CD4-positive, alpha-beta T cell treated with Interleukin-4 for 1 hour (primary cell): ENCODE measurements at places on chromosomes 3 and 15.

GRCh38 chr15:66389859-66390381 lies 3.2 kb downstream of the MAP2K1 start:
- DNase-seq, result no peak

DNA sequence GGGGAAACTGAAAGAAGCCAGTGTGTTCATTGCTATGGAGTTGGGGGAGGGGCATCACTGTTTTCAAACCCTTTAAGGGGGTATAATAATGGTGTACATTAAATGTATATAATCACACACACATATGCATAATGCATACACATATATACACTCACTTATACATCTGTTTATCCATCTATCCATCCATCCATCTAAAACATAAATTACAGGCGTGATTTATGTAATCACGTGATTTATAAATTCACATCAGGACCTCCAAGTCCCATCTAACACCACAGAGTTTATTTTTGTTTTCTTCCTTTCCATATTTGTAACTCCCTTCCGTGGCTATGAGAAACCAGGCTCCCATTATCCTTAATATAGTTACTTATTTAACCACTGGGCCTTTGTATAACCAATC lies 39.8 kb downstream of the GRAMD1C start:
- no peak for DNase-seq

DNA sequence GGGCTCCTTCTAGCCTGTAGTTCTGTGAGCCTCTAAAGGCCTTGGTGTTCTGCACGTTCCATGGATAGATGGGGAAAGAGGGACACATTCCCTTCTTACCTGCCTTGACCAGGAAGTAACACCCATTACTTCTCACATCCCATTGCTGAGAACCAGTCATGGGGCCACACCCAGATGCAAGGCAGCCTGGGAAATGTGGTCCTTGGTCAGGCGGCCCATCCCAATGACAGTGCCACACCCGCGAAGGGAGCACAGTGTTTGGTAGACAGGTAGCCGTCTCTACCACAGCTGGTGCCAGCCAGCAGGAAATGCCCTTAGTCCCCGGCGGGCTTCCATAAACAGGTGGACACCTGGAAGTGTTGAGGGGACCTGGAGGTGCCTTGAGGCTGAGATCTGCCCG lies 23.2 kb upstream of the LCTL start:
- no peak for DNase-seq

GRCh38 chr15:68376447-68377060 lies 55.4 kb downstream of the ITGA11 start:
- DNase-seq, result no peak

DNA sequence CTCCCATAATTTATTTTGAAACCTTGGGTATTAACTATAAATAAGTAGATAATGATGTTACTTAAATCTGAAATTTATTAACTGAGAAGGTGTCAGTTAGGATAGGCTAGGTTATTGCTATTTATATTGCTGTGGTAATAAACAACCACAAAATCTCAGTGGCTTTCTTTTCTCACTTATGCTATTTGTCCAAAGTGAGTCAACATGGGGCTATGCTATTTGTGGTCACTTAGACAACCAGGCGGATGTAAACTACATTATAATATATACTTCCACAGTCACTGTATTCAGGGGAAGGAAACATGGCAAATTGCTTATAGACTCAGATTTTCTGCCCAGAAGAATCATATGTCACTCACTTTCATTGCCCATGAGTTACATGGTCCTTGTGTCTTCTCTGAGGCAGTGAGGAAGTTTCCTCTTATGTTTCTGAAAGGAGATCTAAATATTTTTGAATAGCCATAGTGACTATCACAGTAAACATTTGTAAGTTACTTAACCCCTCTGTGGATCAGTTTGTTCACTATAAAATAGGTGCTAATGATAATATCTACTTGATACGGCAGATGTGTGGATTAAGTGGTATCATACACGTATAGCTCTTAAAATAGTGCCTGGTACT lies 19.8 kb downstream of the HMG20A start:
- DNase-seq, result no peak

DNA sequence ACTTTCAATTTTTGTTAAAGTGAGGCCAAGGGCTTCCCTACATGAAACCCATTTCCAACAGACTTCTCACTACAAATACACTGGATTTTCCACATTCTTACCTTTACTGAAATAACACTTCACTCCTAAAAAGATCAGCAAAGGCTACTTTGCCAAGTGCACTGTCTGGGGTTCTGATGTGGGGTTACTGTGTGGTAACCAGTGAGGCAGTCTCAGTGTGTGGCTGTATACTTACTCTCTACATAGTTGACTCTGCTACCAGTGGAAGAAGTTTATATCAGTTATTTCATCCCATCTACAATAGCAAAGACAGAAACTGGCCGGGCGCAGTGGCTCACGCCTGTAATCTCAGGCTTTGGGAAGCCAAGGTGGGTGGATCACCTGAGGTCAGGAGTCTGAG lies 5.6 kb downstream of the WDR82 start:
- DNase-seq, result no peak

- no peak for DNase-seq
Observed at GRCh38 chr3:122975924-122976293, 51.7 kb downstream of the SEMA5B start.

- no peak for DNase-seq
Observed at GRCh38 chr15:91338766-91339165, 238.7 kb downstream of the SV2B start.

- no peak for DNase-seq
Observed at GRCh38 chr15:88477126-88477525, 9.6 kb downstream of the MRPS11 start.

GRCh38 chr3:13515786-13516759 lies 32.9 kb upstream of the FBLN2 start:
- no peak for DNase-seq

DNA sequence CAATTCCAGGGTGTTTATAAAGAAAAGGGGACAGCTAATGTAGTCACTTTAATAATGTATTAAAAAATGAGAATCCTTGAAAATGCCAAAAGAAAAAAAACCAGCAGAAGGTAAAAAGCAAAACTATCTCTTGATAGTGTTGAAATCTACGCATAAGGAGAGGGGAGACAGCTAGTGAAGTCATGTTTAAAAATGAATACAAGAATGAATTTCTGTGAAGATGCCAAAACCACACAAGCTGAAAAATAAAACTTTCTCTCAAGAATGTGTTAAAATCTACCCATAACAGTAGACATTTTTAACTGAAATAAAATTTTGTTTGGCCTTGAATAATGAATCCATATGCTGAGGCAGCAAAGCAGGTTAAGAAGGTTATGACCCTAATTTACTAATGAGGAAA lies 42.2 kb upstream of the TMEM108 start:
- DNase-seq, result no peak

- no peak for DNase-seq
Observed at GRCh38 chr15:66454143-66454542, 43.4 kb downstream of the SNAPC5 start.

GRCh38 chr3:85313380-85313779 lies 354.6 kb downstream of the CADM2 start:
- no peak for DNase-seq

DNA sequence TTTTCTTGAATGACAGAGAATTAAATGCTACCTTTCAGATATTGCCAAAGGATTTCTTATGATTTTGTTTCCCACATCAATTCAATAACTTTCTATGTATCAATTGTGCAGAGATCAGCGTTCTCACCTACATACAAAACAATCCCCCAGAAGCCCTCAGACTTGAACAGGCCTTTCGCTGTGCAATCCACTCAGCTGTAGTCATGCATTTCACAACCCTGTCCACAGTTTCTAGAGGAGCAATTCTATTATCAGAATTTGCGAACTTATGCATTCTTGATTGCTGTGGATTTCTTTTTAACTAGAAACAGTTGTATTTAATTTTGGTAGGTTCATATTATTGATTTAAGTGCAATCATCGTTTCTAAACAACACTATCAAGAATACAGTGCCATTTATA lies 13.7 kb upstream of the ALCAM start:
- DNase-seq, result no peak

- no peak for DNase-seq
Observed at GRCh38 chr15:24976932-24977331, 22.1 kb downstream of the SNRPN start.

DNA sequence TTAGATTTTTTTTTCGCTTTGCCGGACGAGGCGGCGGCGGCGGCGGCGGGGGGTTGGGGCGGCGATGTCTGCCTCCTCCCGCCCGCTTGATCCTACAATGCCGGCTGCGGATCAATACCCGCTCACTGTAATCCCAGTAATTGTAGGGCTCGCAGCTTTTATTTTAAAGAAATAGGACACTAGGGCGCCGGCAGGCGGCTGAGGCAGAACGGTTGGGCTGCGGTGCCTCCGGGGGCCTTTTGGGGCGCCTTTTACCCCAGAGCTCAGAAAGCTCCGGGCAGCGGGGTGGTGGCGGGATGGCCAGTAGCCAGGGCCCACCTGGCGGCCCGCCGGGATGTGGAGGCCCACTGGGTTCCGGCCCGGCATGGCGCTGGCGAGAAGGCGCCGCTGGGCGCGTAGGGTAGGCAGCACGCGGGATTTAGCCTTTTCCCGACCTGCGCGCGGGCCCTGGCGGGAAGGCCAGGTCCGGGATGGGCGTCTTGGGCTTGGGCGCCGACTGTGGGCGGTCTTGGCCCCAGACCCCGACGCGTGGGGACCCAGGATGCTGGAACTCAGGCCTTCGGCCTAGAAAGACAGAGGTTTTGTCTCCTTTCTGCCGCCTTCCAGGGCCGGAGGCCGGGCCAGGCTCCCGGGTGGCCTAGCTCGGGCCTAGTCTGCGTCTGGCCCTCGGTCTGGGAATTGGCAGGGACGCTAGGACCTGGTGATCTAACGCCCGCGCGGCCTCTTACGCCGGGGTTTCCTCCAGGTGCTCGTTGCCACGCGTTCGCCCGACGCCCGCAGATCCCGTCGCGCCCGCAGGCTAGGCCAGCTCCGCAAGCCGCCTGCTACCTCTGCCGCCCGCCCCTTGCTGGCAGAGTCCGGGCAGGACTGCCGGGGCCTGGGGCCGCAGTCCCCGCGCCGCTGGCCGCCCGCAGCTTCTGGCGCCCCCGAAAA lies 15.5 kb upstream of the ONECUT1 start:
- DNase-seq, result no peak

DNA sequence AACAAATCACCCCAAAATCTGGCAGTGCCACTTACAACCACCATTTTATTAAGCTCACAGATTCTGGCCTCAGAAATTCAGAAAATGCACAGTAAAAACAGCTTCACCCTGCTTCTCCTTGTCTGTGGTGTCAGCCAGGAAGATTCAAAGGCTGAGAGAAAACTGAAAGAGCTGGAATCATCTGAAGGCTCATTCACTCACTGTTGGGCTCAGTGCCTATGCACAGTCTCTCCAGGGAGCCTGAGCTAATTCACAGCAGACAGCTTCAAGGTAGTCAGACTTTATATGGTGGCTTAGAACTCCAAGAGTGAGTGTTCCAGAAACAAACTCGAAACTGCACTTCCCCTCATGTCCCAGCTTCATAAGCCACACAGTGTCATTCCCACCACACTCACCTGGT lies 16.5 kb upstream of the PLOD2 start:
- DNase-seq, result no peak

- no peak for DNase-seq
Observed at GRCh38 chr3:72067721-72068120, 282.8 kb upstream of the PROK2 start.

DNA sequence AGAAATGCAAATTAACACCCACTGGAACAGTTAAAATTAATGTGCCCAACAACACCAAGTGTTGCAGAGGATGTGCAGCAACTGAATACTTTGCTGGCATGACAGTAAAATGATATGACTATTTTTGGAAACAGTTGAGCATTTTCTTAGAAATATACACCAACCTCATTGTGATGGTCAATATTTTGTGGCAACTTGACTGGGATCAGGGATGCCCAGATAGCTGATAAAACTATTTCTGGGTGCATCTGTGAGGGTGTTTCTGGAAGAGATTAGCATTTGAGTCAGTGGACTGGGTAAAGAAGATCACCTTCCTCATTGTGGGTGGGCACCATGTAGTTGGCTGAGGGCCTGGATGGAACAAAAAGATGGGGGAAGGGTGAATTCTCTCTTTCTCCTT lies 57.9 kb downstream of the RPLP1 start:
- no peak for DNase-seq

- no peak for DNase-seq
Observed at GRCh38 chr15:57460208-57460816, 84.0 kb downstream of the CGNL1 start.

DNA sequence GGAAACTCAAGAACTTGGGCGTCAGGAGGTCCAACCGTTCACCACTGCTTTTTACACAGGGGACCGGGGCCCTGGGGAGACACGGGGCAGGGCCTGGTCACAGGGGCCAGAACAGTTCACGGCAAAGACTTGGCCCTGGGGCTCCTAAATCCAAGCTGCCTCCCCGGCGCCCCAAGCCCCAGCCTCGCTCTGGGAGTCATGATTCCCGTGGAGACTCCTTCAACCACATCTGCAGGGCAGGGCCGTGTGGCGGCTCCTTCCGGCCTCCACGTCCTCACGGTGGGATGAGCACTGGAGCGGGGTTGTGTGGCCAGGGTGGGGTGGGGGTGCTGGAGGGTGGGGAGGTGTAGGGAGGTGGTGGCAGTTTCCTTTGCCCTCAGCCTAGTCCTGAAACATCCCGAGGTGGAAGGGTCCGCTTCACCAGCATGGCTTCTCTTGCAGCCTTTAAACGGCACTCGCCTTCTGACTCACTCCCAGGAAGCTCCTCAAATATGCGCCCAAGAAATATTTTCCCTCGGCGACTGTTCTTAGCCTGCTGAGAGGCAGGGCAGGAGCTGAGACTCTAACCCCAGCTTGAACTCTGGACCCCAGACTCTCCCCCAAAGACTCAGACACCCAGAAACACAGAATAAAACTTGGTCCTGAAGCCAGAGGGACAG lies 1.8 kb downstream of the MUC4 start:
- no peak for DNase-seq

GRCh38 chr3:31248563-31248992 lies 284.1 kb upstream of the STT3B start:
- no peak for DNase-seq

GRCh38 chr15:99131441-99132023 lies 26.7 kb downstream of the SYNM start:
- DNase-seq, result no peak

DNA sequence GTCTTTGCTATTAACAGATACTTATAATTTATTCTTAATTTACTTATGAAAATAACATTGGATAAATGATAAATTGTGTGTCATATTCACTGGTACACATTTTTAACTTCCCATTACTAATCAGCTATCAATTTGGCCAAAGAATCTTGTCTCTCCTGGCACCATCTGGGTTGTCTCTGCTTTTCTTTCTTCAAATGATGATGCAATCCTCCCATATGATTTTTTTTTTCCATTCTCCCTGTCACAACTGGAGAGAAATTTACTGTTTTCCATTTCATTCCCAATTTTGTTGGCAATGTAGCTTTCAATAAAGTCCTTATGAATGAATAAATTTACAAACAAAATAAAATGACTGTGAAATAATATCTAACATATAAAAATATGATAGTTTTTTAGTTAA lies 743.7 kb upstream of the EPHA6 start:
- DNase-seq, result no peak
